ENCODE measurements at places on chromosomes 3 and 15. TPM values are rescaled to one million over a fixed set of nuclear protein-coding genes. Genes with fewer than 3 reads are reported as not detected.

Gene PTPN23
- total RNA-seq = 15.0 TPM

Gene DPPA4
- not detected for total RNA-seq

Gene CACNA1D
- total RNA-seq = 1.9 TPM

Gene NTRK3
- total RNA-seq = not detected

Gene CFAP92
- total RNA-seq = not detected

Gene NRROS
- total RNA-seq = 2.5 TPM

Gene RHOV
- total RNA-seq = 1.7 TPM

Gene CPN2
- total RNA-seq = not detected

Gene RBP2
- not detected for total RNA-seq

Gene ARPIN
- total RNA-seq = 9.1 TPM

Gene ZNF620
- 9.0 TPM for total RNA-seq

Gene SPRED1
- total RNA-seq = 12.3 TPM

Gene PLA2G4E
- not detected for total RNA-seq

Gene SUCNR1
- 0.14 TPM for total RNA-seq

Gene FBXW12
- total RNA-seq = not detected

Gene GABRR3
- not detected for total RNA-seq

Gene ITPKA
- total RNA-seq = 9.8 TPM

Gene LRRN1
- total RNA-seq = 2.6 TPM

Gene PCLAF
- total RNA-seq = 107 TPM

Gene EPHB3
- 0.92 TPM for total RNA-seq

Gene TMCO5A
- total RNA-seq = not detected

Gene KNG1
- not detected for total RNA-seq

Gene C3orf85
- not detected for total RNA-seq
